ENCODE measurements at places on chromosomes 12 and 14. TPM values are rescaled to one million over a fixed set of nuclear protein-coding genes. Genes with fewer than 3 reads are reported as not detected.
A peak's percentile ranks its signal among the peaks of the same experiment; 100 is the strongest.

DNA sequence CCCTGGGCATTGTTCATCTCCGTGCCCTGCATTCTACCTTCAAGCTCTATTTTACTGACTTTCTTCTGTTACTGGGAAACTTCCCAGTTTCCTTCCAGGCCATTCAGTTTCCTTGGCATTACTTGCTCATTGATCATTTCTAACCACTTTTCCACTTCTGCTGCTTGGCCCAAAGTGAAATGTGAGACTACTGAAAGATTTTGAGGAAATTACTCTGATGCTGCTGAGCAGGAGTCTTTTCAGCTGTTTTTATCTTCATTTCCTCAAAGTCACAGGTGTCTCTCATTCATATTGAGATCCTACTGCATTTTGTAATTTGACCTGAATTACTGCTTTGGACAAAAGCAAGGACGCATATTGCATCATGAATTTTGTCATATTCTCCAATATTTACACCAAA is 26.4 kb upstream of the DBX2 start:
- no peak overlapping the region for H3K4me3 ChIP-seq
- no peaks in the 10 kb centered on the region for H3K36me3 ChIP-seq
- H3K4me1 ChIP-seq = no peaks in the 10 kb centered on the region
- DNase-seq = no peak

FCF1 gene
- polyA plus RNA-seq = 8.3 TPM

DNA sequence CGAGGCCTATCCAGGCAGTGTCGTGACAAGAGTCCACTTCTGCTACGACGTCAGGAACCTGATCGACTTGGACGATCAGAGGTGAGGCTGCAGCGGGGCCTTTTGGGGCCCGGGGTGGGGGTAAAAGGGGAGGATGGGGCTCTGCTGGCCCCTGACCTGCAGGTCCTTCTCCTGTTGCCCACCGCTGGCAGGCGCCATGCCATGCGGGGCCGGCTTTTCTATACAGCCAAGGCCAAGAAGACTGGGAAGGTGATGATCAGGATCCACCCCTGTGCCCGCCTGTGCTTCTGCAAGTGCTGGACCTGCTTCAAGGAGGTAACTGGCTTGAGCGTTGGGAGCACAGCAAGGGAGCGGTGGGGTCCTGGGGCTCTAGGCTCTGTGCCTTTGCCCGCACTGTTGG is 31.6 kb downstream of the NGB start:
- DNase-seq = no peak
- no peaks in the 10 kb centered on the region for H3K4me1 ChIP-seq
- no peak overlapping the region for H3K4me3 ChIP-seq
- no peak overlapping the region for H3K27ac ChIP-seq
- no peaks in the 10 kb centered on the region for H3K36me3 ChIP-seq

DNA sequence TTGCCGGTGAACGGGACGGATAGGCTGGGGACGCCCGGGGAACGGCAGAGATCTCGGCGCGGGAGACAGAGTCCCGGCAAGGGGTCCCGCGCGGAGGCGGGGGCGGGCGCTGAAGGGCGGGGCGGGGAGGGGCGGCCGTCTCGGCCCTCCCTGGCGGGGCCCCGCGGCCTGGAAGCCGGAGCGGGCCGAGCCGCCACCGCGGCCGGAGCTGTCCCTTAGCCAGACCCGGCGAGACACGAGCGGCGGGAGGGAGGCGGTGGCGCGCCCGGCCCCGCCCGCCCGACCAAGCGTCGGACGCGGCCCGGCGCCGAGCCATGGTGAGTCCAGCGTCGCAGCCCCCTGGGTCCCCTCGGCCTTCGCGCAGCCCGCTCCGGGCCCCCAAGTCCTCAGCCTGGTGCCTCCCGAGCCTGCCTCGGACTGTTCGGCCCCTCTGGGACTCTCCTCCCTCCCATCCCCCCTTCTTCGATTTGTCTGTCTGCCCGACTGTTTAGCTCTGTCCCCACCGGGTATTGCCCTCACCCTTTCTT is at the start of gene ARHGEF40:
Gene ARHGEF40 (plus strand): TSS at position 222 of the 527 bp plus-strand sequence. CDS start 93 bp downstream, at position 315.
- H3K4me1 ChIP-seq = peaks cover 49% of the 10 kb centered on the region
- H3K36me3 ChIP-seq = peaks cover 15% of the 10 kb centered on the region
- peak; percentile 86 for DNase-seq
- peak within 1 kb of the TSS; percentile 90 for H3K4me3 ChIP-seq
- H3K27me3 ChIP-seq = peaks cover 6% of the 10 kb centered on the region

- no peak overlapping the region for H3K4me3 ChIP-seq
- no peaks in the 10 kb centered on the region for H3K36me3 ChIP-seq
- DNase-seq = peak; percentile 11
- H3K4me1 ChIP-seq = no peaks in the 10 kb centered on the region
- no peaks in the 10 kb centered on the region for H3K27me3 ChIP-seq
Observed at GRCh38 chr14:101347893-101348777, 213.2 kb upstream of the DIO3 start.

GRCh38 chr12:45762185-45763110 is 32.9 kb downstream of the ARID2 start:
- no peak overlapping the region for H3K27ac ChIP-seq
- H3K4me1 ChIP-seq = peaks cover 47% of the 10 kb centered on the region
- H3K4me3 ChIP-seq = no peak overlapping the region
- peak; percentile 79 for DNase-seq

- peaks cover 79% of the 10 kb centered on the region for H3K4me1 ChIP-seq
- H3K4me3 ChIP-seq = no peak overlapping the region
- no peaks in the 10 kb centered on the region for H3K36me3 ChIP-seq
Observed at GRCh38 chr12:120260607-120261006, 4.9 kb downstream of the PXN start.

GRCh38 chr14:34072921-34073320 is 122.0 kb upstream of the EGLN3 start:
- no peaks in the 10 kb centered on the region for H3K27me3 ChIP-seq
- no peak for DNase-seq
- peaks cover 3% of the 10 kb centered on the region for H3K4me1 ChIP-seq
- H3K36me3 ChIP-seq = no peaks in the 10 kb centered on the region

MANSC4 gene
- not detected for polyA plus RNA-seq

LTA4H gene
- 62.6 TPM for polyA plus RNA-seq

BCL2L2 gene
- polyA plus RNA-seq = 28.1 TPM

PTPN21 gene
- polyA plus RNA-seq = 11.3 TPM

GPD1 gene
- polyA plus RNA-seq = 1.4 TPM

- H3K4me3 ChIP-seq = peak overlapping the region; percentile 9
- peaks cover 13% of the 10 kb centered on the region for H3K36me3 ChIP-seq
- H3K27me3 ChIP-seq = no peaks in the 10 kb centered on the region
- peaks cover 12% of the 10 kb centered on the region for H3K4me1 ChIP-seq
- peak; percentile 28 for DNase-seq
- H3K27ac ChIP-seq = no peak overlapping the region
Observed at GRCh38 chr12:111636209-111636945, 37.3 kb upstream of the ATXN2 start.

DNA sequence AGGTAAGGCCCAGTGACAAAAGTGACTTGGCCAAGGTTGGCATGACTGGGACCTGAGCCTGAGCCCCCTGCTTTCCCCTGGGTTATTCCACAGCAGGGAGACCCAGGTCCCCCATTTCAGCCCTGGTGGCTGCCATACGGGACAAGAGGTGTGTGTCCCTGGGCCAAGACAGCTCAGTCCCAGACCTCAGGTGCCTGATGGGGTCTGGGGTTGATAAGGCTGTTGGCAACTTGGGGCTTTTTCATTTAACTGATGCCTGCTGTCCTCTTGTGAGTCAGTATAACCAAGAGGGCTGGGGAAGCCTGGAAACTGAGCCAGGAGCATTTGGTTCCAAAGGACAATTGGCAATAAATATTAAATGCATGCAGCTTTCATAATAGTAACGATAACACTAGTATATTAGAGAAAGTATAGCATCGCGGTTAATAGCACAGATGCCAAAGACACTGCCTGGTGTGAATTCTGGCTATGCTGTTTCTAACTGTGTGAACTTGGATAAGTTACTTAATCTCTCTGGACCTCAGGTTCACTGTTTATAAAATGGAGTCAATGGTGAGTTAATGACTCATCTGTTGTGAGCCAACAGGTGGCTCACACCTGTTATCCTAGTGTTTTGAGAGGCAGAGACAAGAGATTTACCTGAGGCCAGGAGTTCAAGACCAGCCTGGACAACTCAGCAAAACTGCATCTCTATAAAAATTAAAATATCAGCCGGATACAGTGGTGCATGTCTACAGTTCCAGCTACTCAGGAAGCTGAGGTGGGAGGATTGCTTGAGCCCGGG is 898 bp downstream of the SDSL start:
- H3K4me3 ChIP-seq = peak overlapping the region; percentile 57
- H3K36me3 ChIP-seq = no peaks in the 10 kb centered on the region
- H3K27ac ChIP-seq = peak overlapping the region; percentile 77
- peaks cover 21% of the 10 kb centered on the region for H3K4me1 ChIP-seq

LGR5 gene
- not detected for polyA plus RNA-seq

CEBPE gene
- polyA plus RNA-seq = not detected

- H3K27me3 ChIP-seq = no peaks in the 10 kb centered on the region
- H3K36me3 ChIP-seq = no peaks in the 10 kb centered on the region
- peak overlapping the region; percentile 79 for H3K27ac ChIP-seq
Observed at GRCh38 chr12:52043386-52044212, 7.6 kb upstream of the NR4A1 start.

GRCh38 chr14:25121337-25122129 is 71.6 kb upstream of the STXBP6 start:
- no peaks in the 10 kb centered on the region for H3K27me3 ChIP-seq
- no peak overlapping the region for H3K4me3 ChIP-seq
- no peak for DNase-seq
- no peak overlapping the region for H3K27ac ChIP-seq

- H3K4me3 ChIP-seq = no peak overlapping the region
- peaks cover 6% of the 10 kb centered on the region for H3K4me1 ChIP-seq
- H3K27ac ChIP-seq = no peak overlapping the region
- DNase-seq = no peak
- no peaks in the 10 kb centered on the region for H3K27me3 ChIP-seq
- H3K36me3 ChIP-seq = no peaks in the 10 kb centered on the region
Observed at GRCh38 chr14:31078766-31079165, 52.6 kb upstream of the STRN3 start.

ANO4 gene
- polyA plus RNA-seq = not detected

DNA sequence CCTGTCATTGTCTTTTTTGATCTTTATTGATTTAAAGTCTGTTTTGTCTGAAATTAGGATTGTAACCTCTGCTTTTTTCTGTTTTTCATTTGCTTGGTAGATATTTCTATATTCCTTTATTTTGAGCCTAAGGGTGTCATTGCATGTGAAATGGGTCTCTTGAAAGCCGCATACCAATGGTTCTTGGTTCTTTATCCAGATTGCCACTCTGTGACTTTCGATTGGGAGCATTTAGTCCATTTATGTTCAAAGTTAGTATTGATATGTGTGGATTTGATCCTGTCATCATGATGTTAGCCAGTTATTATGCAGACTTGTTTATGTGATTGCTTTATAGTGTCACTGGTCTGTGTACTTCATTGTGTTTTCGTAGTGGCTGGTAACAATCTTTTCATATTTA is 29.8 kb upstream of the PLBD1 start:
- no peak for DNase-seq
- H3K4me1 ChIP-seq = no peaks in the 10 kb centered on the region
- no peaks in the 10 kb centered on the region for H3K27me3 ChIP-seq
- H3K27ac ChIP-seq = no peak overlapping the region

SPIC gene
- polyA plus RNA-seq = not detected

- H3K4me3 ChIP-seq = no peak overlapping the region
- no peaks in the 10 kb centered on the region for H3K36me3 ChIP-seq
- no peaks in the 10 kb centered on the region for H3K4me1 ChIP-seq
- no peak overlapping the region for H3K27ac ChIP-seq
- H3K27me3 ChIP-seq = no peaks in the 10 kb centered on the region
Observed at GRCh38 chr12:75641031-75641780, 129.8 kb upstream of the KRR1 start.

ZC2HC1C gene
- polyA plus RNA-seq = 4.5 TPM

GRCh38 chr12:62846491-62846890 is 88.5 kb downstream of the PPM1H start:
- H3K4me3 ChIP-seq = no peak overlapping the region
- no peaks in the 10 kb centered on the region for H3K36me3 ChIP-seq
- no peaks in the 10 kb centered on the region for H3K27me3 ChIP-seq
- H3K4me1 ChIP-seq = peaks cover 41% of the 10 kb centered on the region

GRCh38 chr12:55847603-55848291 is 5.0 kb upstream of the MMP19 start:
- H3K4me3 ChIP-seq = no peak overlapping the region
- peaks cover 19% of the 10 kb centered on the region for H3K27me3 ChIP-seq
- peaks cover 5% of the 10 kb centered on the region for H3K4me1 ChIP-seq
- no peaks in the 10 kb centered on the region for H3K36me3 ChIP-seq

DNA sequence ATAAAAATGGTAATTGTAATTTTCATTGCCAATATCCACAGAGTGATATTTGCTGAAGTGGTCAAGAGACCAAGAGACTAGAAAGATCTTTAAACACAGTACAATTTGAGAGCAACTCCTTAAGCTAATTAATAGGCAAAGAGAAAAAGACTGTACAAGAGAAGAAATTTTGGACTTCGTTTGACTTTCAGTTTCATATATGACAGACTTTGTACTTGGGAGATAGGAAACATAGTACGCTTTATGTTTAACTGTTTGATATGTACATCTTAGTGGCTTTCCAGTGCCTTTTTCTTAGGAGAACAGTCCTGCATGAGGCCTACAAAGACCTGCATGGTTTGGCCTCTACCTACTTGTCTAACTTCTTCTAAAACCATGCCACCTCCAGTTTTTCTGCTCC is 1118.1 kb downstream of the TRHDE start:
- DNase-seq = peak; percentile 6
- no peak overlapping the region for H3K4me3 ChIP-seq
- no peaks in the 10 kb centered on the region for H3K36me3 ChIP-seq
- no peak overlapping the region for H3K27ac ChIP-seq
- no peaks in the 10 kb centered on the region for H3K27me3 ChIP-seq
- H3K4me1 ChIP-seq = no peaks in the 10 kb centered on the region

- H3K4me1 ChIP-seq = no peaks in the 10 kb centered on the region
- no peaks in the 10 kb centered on the region for H3K36me3 ChIP-seq
- H3K27me3 ChIP-seq = no peaks in the 10 kb centered on the region
- DNase-seq = no peak
- no peak overlapping the region for H3K27ac ChIP-seq
Observed at GRCh38 chr14:22070119-22070982, 396.7 kb upstream of the OR4E1 start.

DNA sequence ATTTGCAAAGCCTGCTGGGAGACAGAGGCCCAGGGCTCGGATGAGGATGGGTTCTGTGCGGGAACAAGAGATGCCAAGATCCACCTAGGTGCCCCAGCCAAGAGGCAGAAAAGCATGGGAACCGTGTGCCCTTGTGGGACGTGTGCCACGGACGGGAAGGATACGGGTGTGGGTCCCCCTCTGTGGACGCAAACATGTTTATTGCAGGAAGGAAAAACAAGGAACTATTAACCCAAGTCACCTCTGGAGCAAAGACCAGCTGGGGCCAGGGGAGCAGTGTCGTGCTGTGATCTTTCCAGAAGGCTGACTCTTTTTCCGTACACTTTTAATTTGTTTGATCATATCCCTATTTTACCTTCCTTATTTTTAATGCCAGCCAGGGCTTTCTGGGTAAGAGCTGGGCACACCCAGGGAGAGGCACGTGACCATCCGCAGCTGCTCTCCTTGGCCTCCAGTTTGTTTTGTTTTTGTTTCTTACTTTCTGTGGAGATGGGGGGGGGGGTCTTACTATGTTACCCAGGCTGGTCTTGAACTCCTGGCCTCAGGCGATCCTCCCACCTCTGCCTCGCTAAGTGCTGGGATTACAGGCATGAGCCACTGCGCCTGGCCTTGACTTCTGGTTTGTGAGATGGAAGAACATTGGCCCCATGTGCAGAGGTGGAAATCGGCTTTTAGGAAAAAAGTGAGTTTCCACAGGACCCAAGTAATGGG is 20.7 kb downstream of the SCARB1 start:
- H3K27ac ChIP-seq = peak overlapping the region; percentile 38
- H3K36me3 ChIP-seq = no peaks in the 10 kb centered on the region
- DNase-seq = no peak
- no peak overlapping the region for H3K4me3 ChIP-seq
- no peaks in the 10 kb centered on the region for H3K27me3 ChIP-seq

- no peak overlapping the region for H3K4me3 ChIP-seq
- H3K36me3 ChIP-seq = no peaks in the 10 kb centered on the region
- H3K4me1 ChIP-seq = peaks cover 3% of the 10 kb centered on the region
- H3K27ac ChIP-seq = no peak overlapping the region
Observed at GRCh38 chr12:80551897-80552296, 107.9 kb downstream of the PTPRQ start.

VRTN gene
- polyA plus RNA-seq = not detected
